ENCODE measurements at places on chromosomes 2 and 18.

GRCh38 chr2:235087832-235088495 lies 136.1 kb downstream of the SH3BP4 start:
- peak; percentile 88 for DNase-seq

- DNase-seq: no peak
Observed at GRCh38 chr18:74082742-74083556, 64.7 kb downstream of the FBXO15 start.

DNA sequence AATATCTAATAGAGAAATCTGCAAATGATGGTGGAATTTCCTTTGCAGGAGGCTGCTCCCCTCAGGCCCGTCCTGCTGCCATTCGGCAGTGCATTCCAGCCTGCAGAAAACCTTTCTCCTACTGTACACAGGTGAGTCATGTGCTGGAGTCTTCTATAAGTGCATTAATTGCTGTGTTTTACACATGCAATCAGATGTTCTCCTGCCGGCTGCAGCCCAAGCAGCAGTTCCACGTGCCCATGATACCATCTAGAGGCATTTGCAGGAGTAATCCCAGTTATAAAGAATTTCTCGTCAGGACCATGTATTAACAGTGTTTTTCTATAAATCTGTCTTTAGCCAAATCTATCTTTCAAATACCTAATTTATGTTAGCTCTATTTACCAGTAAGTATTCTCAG lies 304.7 kb upstream of the HNMT start:
- DNase-seq: peak; percentile 26

GRCh38 chr2:29733965-29734364 lies 187.4 kb downstream of the ALK start:
- DNase-seq: peak; percentile 29

- DNase-seq: no peak
Observed at GRCh38 chr2:173232956-173233744, 121.5 kb upstream of the CDCA7 start.

Measured in tongue (tissue), 3 donors.